ENCODE measurements at places on chromosomes 3 and 15.

DNA sequence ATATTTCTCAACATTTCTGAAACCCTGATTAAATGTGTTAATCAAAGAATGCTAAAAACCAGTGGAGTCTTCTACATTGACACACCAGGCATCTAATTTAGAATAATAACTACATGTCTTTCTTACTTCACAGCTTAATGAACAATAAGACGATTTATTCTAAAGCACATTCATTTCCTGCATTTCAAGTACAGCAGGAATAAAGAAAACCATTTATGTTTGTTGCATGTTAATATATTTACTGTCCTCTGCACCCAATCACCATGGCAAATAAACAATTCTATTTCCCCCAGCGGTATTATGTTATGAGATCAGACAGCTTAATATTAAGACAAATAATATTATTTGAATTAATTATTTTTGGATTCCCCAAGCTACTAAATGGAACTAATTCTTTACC lies 1336.3 kb upstream of the CADM2 start:
- DNase-seq = no peak

DNA sequence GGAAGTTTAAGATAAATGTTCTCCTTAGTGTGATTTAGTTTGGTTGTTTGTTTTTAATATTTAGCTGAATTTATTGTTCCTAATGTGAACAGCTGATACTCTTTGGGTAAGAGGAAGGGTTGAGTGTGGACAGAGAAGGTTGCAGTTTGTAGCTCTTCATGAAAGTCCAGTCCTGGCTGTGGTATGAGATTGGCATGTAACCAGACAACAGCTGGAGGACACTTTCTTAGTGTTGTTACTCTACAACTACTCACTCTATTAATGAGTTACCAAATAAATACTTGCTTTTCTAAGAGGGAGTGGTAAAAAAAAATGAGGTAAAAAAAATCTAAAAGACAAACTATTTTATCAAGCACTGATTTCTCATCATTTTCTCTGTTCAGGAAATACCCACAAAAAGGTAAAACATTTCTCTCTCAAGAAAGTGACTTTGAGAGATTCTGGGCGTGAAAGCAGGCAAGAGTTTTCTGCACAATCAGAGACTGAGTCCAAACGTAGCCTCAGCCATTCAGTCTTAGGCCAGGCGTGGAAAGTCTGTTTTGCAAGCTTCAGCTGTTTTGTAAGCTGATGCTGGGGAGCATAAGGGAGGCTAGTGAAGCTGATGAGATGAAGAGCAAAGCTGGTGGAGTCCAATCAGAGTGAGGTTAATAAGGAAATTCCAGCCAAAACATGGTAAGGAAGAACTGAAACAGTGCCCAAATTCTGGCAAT lies 138.5 kb upstream of the ARPP21 start:
- no peak for DNase-seq

- DNase-seq = peak; percentile 52
Observed at GRCh38 chr15:77021803-77022381, 27.0 kb downstream of the PSTPIP1 start.

GRCh38 chr15:25394898-25395297 lies 43.9 kb downstream of the UBE3A start:
- no peak for DNase-seq

DNA sequence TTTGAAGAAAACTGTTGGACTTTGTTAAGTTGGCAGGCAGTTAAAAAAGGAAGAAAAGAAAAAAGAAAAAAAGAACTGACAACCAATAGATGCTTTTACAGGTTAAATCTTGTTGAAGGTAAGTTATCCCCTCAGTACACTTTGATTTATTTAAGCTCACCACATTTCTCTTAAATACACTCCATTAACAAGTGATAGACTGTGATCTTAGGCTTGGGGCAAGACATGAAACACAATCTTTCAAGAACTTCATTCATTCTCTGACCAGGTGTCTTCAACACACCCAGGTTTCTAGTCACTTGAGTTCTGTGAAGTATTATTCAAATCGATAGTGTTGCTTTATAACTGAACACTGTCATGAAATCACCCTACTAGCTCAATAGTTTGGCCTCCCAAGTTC lies 751.9 kb downstream of the ROBO1 start:
- DNase-seq = no peak

- DNase-seq = no peak
Observed at GRCh38 chr15:48796930-48797329, 13.9 kb downstream of the CEP152 start.
